ENCODE measurements at places on chromosomes 6 and 20.

- no peak for DNase-seq
Observed at GRCh38 chr6:15970517-15970916, 158.4 kb upstream of the MYLIP start.

DNA sequence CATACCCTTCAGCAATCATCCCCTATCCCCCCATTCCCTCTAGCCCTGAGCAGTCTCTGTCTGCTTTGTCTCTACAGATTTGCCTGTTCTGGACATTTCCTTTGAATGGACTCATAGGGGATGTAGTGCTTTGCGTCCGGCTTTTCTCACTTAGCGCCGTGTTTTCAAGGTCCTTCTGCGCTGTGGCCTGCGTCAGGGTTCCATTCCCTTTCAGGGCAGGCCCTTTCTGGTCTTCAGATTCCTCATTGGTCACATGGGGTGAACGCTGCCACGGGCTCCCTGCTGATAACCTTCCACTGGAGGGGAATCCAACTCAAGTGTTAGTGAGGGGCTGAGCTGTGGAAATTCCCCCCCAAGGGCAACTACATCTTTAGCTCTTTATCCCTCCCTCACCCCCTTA lies 36.4 kb upstream of the APCDD1L start:
- DNase-seq = no peak

DNA sequence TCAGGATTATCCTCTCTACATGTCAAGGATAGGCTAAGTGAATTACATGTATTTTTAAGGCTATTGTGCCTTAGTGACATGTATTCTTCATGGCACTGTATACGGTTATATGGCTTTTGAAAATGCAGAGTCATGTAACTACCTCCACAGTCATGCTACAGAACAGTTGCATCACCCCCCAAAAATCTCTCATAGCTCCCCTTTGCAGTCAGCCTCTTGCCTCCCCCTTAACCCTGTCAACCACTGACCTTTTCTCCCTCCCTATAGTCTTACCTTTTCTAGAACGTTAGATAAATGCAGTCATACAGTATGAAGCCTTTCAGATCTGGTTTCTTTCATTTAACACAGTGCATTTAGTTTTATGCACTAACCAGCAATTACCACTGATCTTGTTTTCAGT lies 10.3 kb upstream of the RNF24 start:
- no peak for DNase-seq

DNA sequence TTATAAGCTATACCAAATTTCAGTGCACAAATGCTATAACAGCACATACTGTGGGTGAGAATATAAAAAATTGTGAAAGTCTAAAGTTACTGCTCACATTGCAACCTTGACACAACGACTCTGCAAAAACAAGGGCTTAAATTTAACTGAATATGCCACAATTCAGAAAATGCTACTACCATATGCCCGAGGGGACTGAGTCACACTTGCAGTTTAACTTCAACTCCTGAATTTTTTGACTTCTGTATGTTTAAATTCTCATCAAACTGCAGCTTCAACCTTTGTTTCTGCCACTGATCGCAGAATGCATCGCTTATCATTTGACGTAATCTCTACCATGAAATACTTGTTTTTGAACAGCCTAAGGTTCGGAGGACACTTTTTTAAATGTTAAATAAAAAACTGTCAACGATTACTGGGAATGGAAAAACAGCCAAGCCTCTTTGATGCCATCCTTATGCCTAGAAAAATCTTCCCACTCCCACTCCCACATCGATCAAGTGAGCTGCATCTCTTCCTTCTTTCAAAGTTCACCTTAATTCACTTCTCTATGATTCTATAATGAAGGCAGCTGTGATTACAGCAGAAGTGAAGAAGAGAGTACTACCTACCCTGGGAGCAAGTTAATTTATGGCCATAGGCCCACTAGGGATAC lies 136.5 kb downstream of the ATXN1 start:
- no peak for DNase-seq

GRCh38 chr20:46323557-46323956 lies 15.3 kb upstream of the CDH22 start:
- DNase-seq = no peak

DNA sequence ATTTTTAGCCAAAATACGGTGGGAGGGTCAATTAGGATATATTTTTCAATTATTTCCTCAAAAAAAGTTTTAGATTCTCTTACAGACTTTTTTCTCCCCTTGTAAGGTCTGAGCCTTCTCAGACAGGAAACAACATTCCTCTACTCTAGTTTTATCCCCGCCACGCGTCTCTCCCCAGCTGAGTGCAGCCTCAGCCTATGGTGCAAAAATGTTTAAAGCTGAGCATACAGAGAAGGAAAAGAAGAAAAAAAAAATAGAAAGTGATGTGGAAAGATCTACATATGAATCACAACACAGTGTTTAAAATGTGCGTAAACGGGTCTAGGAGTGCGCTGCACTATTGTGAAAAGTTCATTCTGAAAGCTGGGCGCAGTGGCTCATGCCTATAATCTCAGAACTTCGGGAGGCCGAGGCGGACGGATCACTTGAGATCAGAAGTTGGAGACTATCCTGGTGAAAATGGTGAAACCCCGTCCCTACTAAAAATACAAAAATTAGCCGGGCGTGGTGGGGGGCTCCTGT lies 159.0 kb downstream of the TRIM27 start:
- DNase-seq = no peak

GRCh38 chr6:134425513-134425912 lies 107.6 kb upstream of the SGK1 start:
- no peak for DNase-seq

- no peak for DNase-seq
Observed at GRCh38 chr6:117317261-117317660, 51.9 kb downstream of the VGLL2 start.

GRCh38 chr20:51457533-51457932 lies 85.0 kb downstream of the NFATC2 start:
- DNase-seq = no peak

- no peak for DNase-seq
Observed at GRCh38 chr20:50320901-50321796, 130.5 kb downstream of the CEBPB start.

DNA sequence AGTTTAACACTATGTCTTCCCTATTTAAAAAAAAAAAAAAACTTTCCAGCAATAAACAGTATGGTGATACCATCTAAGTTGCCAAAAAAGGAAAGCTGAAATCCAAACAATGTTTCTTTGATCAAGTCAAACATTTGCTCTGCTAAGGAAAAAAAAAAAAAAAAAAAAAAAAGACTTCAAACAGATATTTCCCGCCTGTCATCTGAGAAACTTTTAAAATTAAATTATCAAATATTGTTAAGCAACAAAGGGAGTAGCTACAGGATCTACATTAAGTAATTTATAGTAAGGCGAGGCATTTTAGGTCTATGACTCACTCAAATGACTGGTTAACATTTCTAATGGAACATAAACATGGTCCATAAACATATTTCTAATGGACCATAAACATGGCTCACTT lies 121.2 kb downstream of the DST start:
- DNase-seq = no peak

GRCh38 chr20:1003920-1004697 lies 2.0 kb upstream of the RSPO4 start:
- no peak for DNase-seq

DNA sequence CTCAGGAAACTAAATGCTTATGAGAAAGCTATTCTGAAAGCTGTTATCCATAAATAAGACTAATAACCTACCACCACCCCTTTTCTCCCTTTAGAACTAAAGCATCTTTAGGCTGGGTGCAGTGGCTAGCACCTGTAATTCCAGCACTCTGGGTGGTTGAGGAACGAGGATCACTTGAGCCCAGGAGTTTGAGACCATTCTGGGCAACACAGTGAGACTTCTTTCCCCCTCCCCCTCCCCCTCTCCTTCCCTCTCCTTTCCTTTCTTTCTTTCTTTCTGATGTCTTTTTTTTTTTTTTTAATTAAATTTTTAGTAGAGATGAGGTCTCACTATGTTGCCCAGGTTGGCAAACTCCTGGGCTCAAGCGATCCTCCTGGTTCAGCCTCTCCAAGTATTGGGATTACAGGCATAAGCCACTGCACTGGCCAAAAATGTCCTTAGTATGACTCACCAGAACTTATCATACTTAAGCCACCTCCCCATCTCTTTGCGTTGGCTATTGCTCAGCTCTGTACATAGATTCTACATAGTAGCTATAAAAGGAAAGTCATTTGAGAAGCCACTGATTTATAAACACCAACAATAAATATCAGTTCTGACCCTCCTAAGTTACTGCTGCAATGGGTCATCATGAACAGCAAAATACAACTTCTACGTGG lies 54.8 kb upstream of the SPDEF start:
- DNase-seq = no peak

GRCh38 chr6:108168501-108169463 lies 3.0 kb downstream of the NR2E1 start:
- DNase-seq = no peak

- no peak for DNase-seq
Observed at GRCh38 chr6:159439651-159440050, 253.4 kb downstream of the SOD2 start.

- no peak for DNase-seq
Observed at GRCh38 chr6:31187780-31188194, 17.3 kb upstream of the POU5F1 start.

DNA sequence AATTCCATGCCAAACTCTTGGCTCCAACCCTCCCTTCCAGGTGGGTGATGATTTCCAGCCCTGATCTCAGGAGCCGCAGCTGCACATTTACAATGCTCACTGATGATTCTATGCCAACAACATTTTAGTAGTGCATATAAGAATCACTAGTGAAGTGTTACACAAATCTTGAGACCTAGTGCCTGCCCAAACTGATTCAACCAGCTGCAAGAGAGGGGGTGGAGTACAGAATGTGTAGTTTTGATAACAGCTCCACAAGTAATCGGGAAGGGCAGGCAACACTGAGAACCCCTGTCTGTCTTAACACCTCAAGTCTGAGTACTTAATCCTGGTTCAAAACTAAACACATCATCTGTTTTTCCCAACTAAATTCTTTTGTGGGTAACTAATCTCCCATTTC lies 91.7 kb downstream of the PRDM1 start:
- no peak for DNase-seq

GRCh38 chr6:44442236-44442635 lies 54.7 kb downstream of the CDC5L start:
- DNase-seq = no peak
